ENCODE measurements at places on chromosomes 3 and 15.

DNA sequence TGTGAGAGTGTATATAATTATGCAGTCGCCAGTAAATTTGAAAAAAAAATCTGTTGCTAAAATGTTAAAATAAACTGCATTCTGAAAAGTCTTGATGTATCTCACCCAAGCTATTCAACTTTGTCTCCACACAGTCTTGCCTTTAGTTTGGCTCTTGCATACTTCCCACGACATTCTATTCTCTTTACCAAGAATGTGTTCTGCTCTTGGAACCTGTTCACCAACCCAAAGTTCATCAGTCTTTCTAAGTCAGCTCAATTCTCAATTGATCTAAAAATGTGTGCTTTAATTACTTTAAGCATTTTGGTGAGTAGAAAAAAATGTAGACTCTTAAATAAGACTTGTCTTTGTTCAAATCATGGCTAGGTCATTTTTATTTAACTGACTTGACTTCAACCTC lies 657.7 kb upstream of the TBL1XR1 start:
- no peak for DNase-seq

DNA sequence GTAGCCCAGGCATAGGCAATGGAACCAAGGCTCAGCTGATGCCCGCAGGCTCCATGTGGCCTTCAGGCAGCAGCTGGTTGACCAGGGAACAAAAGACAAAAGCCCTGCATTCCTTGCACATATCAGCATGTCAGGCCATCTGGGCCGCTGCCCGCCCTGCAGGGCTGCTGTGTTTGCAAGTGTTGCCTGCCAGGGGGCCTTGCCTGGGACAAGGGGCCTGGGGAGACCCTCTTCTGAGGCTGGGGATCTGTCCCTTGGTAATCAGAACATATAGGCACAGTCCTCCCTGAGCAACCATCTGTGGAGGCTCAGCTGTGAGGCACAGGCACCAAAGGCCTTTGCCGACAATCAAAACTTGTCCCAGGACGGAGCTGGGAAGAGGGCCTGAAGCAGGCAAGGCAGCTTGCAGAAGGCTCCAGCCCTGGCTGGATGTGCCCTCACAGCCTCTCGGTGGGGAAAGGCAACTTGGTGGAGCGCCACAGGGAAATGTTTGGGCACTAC lies 138.2 kb downstream of the TPRA1 start:
- no peak for DNase-seq

GRCh38 chr15:26974120-26974780 lies 3.3 kb downstream of the GABRG3 start:
- no peak for DNase-seq

DNA sequence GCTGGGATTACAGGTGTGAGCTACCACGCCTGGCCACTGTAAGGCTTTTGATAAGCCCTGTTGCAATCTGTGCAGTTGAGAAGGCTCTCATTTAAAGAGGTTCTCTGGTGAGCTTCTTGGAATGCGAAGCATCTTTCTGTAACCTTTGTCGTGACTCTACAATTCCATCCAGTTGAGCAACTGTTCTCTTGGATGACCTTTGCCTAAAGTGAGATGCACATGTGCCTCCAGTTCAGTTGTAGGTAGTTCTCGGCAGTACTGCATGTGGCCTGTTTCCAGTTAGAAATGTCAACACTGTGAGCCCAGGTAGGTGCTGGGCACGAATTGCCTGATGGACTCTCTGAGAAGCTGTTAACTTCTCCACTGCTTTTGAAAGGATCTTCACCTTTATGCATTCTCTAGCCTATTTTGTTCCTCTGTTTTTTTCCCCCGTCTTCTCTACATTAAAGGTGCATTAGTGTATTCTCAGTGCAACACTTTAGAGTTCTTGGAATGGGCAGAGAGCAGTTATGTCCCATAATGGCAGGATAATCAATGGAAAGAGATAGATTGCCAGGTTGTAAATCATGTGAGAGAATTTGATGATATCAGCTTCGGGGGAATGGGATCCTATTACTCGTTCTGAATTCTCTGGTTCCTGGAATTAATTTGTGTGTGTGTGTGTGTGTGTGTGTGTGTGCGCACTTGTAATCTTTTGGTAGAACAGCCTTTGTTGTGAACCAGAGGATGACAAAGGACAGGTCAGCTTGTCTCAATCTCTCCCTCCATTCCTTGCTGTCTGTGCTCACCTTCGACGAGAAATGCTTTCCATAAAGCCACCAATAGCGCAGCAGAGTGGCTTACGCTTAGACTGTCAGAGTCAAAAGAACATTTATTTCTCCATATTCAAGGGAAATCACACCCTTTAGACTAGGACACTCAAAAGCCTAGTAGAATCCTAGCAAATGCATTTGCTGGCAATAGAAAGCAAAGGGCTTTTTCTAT lies 51.1 kb downstream of the PTPRG start:
- no peak for DNase-seq

- no peak for DNase-seq
Measured at GRCh38 chr15:101009176-101009575, 90.0 kb downstream of the LRRK1 start.

DNA sequence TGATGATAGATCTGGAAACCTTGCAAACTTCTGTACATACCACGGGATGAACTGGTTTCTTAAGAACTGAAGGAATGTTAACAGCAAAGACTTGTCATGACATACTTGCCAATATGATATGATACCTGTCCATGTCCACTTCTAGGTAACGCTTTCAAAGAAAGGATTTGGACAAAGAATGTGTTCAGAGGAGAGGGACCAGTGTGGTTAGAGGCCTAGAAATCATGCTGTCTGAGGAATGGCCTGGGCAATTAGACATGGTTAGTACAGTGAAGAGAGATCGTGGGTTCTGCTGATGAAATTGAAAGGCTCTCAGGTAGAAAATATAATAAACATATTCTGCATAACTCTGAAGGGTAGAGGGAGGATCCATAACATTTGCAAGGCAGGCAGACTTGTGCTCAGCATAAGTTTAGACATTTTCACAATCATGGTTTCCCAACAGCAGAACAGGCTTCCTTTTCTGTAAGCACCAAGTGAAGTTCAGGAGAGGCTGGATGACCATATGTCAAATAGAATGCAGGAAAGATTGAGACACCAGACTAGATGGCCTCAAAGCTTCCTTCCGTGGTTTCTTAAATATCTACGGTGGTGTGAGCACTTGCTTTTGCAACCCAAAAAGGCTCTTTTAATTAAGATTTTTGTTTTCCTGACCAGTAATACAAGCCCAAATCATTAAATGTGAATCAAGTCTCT lies 39.9 kb downstream of the TGFBR2 start:
- no peak for DNase-seq

DNA sequence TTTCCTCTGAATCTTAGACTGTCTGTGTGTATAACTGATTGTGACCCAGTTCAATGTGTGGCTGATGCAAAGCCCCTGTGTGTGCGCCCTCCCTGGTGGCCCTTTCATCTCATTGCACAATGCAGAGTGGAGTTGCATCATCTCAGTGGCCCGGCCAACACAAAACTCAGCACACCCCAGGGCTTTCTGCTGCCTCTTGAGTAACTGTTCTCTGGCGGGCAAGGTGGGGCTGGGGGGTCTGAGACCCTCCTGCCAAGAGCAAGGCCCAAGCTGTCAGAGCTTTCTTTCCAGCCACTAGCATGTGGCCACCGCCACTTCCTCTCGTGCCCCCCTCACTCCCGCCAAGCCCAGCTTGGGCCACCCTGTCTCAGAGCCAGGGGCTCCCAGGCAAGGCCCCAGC lies 80.7 kb upstream of the ALDH1L1 start:
- no peak for DNase-seq

DNA sequence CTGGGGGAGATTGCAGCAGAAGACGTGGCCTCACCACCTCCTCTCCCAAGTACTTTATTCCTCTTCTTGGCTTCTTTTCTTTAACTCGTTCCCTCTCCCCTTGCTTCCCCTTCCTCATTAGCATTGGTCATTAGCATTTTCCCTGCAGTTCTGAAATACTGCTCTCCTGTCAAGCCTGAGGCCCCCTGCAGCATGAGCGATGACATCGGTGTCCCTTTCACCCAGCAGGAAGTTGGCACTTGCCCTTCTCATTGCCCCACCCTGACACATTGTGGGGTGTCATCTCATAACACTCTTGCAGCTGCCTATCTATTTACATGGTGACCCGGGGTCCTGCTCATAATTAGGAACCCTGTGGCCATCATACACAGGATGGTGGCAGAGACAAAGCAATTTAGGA lies 167.1 kb downstream of the ARRDC4 start:
- no peak for DNase-seq

DNA sequence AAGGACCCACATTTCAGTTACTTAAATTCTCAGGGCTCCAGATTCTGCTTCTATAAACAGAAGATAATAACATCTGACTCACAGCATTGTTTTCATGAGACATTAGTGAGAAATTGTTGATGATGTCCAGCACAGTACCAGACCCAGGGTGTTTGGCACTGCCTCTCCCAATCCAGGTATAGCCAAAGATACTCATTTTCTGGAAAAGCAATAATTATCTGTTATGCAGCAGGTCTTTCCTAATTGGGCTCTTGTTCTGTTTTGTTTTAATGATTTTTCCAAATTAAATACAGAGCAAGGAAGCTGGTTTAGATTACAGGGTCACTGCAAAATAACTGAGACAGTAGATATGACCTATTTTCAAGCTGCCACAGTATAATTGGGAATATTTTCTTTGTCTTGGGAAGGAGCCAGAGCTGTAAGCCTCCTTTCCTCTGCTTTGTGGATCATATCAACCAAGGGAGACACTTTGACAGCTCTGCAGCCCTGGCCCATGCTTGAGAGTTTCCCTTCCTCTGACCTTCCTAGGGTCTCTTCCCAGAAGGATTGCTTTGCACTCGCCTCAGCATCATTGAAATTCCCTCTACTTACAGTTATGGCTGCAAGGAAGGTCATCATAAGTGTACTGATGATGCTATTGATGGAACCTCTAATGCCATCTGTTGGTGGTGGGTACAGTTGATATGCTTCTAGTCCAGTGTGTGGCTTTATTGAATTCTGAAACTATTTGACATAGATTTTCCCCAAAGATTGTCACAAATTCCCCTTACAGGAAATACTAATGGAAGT lies 522.4 kb upstream of the ADAMTS9 start:
- DNase-seq: no peak

DNA sequence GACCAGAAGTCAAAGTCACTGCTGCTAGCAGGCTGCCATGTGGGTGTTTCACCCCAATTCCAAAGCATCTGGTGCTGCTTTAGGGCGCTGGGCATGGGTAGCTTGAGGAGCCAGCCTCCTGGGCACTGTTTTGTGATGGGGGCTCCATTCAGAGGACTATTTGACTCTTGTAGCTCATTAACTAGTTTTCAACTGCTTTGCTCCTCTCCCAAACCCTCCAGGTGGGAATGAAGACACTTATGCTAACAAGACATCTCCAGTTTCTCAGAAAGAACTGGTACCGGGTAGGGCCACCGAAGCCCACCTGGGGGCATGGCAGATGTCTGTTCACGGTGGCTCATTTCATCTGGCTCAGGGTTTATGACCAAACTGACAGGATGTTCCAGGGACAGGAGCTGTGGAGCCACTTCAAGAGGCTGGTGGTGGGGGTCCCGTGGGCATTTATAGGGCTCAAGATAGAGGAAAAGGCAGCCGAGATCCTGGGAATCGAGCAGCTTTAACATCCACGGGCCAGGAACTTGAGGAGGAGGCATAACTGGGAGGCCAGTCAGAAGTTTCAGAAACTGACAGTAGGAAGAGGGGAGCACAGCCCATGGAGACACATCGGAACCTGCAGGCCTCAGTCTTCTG lies 17.7 kb downstream of the AMOTL2 start:
- no peak for DNase-seq

DNA sequence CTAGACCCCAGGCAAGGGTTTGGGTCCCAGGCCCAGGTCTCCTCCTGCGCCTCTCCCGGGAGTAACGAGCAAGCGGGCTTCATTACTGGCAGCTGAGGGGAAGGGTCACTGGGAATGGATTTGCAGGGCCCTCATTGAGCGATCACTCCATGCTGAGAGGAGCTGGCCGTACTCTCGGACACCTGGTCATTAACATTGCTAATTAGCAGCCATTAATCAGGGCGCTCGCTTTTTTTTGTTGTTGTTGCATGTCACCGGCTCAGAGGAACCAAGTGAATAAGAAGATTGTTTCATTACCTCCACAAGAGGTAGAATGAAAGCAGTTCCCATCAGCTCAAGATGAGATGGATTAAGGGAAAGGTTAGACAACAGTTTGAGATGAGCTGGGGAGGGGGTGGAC lies 293.0 kb upstream of the ATP11B start:
- no peak for DNase-seq

DNA sequence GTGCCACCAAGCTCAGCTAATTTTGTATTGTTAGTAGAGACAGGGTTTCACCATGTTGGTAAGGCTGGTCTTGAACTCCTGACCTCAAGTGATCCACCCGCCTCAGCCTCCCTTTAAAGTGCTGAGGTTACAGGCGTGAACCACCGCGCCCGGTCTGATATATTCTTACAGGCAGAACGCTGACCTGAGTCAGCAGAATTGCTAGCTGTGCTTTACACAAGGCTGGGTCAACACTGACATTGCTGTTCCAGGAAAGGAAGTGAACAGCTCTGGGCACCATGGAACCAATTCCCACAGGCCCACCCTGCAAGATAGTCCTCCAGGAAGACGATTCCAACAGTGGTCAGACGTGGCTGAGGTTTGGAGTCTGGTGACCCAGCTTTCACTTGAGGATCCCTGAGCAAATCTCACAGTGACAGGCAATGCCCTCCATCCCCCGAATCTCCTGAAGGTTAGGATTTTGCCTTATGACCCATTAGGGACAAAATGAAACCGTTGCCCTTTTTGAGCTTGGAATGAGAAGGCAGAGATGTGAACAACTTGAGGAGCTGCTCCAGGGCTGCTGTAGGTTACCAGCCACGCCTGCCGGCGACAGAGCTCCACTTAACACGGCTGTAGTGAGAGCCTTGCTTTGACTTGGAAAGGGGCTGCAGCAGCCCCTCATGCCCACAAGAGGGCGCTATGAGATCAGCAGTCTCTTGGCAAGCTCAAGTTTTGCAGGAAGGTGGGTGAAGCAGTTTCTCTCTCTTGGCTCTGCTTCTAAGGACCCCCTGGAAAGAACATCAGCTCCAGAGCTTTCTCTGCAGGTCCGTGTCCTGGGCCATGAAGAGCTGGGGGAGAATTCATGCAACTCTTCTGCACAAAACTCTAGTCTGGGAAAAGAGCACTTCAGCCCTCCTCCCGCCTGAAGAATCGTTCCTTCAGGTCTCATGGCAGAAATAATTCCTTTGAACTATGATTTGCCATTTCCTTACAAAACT lies 74.1 kb downstream of the SENP2 start:
- DNase-seq: peak; percentile 8

DNA sequence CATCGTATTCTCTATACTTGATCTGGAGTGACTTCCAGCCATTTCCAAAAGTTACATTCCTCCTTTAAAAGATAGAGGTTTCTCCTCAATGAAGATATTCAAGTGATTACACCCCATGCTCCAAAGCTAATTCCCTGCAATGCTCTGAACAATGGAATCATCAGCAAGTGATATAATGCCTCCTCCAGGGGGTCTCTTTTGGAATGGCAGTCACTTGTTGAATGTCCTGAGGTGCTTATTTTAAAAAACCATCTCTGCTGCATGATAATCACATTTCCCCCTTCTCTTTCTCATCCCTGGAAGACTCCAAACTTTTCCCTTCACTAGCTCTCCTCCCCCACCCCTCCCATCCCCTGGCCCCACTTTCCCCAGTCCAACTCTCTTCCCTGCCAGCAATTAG lies 2.6 kb downstream of the LHFPL4 start:
- DNase-seq: no peak

Data from stimulated activated CD8-positive, alpha-beta memory T cell treated with anti-CD3 and anti-CD28 coated beads, Interleukin-2, amount 100 ng/mL, for 1 hour (primary cell).